ENCODE measurements at places on chromosomes 16 and 17.

- DNase-seq: no peak
Measured at GRCh38 chr17:5019475-5019956, 15.7 kb downstream of the SLC52A1 start.

DNA sequence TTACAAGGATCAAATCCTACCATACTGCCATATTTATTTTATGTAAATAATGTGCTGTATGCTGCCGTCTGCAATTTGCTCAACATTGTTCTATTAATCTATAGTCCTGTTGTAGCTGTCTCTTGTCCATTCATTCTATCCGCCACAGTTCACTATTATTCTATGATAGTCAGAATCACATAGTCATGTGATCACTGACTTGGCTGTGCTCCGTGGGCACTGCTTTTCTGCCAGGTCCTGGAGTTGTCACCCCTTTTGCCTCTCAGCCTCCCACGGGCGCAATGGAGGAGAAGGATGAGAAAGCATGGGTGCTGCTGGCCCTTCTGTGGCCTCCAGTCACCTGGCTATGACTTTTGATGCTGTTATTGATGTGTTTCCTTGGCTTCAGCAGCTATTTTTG is 37.3 kb upstream of the ANKFY1 start:
- no peak for DNase-seq

DNA sequence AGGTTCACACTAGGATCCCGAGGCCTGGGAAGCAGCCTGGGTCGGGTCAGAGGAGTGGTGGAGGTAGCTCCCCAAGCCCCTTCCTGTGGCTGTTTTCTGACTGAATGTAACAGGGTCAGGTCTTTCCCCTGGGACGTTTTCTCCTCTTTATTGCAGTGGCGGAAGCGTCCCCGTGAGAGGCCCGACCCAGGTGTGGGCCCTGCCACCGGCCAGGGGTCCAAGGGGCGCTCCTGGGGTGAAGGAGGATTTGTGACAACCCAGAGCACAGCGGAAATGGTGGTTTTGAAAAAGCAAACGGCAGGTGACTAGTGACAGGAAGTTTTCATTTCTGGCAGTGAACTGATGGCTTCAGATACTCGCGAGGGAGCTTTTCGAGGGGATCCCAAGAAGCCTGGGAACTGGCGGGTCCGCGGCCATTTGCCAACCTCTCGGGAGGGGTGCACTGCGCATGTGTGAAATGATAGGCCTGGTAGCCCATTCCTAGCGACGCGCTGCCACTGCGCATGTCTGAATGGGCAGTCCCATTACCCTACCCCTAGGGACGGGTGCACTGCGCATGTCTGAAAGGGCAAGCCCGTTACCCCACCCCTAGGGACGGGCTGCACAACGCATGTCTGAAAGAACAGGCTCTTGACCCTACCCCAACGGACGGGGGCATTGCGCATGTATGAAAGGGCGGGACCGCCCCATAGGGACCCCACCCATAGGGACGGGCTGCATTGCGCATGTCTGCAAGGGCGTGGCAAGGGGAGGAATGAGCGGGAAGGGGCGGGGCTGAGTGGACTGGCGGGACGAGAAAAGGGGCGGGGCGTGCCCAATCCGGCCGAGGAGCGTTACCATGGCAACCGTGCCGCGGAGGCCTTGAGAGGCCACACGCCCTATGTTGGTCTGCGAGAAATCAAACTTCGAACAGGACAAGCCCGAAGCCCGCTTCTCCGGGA is 1747.9 kb downstream of the TP53TG3F start:
- peak; percentile 11 for DNase-seq

DNA sequence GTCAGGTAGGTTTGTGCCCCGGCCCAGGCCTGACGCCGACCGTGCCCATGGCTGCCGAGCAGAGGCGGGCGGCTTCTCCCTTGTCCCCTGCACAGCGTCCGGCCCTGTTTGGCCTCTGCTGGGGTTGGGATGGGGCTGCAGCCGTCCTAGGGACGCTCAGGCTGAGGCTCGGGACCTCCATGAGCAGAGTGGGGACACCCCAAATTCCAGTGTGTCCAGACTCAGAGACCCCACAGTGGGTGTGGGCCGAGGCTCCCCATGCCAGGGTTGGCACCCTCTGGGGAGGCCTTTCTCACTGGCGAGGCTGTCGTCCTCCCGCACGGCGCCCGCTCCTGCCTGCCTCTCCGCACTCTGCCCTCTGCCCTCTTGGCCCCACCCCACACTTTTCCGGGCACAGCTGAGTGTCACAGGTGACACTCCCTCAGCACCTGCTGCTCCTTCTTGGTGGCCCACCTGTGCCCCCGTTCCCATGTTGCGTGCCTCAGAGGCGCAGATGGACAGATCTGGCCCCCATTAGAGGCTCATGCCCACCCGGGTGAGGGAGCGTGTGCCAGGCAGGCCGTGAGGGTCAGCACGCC is 16.1 kb downstream of the TRAF7 start:
- DNase-seq: no peak

DNA sequence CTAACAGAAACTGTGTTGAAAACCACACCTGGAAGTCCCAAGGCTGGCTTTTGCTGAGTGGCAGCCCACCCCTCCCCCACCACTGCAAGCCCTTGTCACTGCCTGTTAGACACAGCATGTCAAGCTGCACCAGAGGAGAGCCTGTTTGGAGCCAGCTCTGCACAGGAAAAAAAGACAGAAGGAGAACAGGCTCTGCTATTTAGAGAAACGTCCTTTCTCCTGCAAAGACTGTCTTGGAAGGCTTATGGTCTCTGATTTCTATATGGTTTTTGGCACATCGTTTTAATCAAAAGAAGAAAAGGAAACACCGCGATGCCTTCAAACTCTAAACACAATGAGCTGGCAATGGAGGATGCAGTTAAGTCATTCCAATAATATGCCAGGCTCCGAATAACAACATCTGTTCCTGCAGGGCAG is 275.5 kb downstream of the MAP2K4 start:
- DNase-seq: peak; percentile 29

DNA sequence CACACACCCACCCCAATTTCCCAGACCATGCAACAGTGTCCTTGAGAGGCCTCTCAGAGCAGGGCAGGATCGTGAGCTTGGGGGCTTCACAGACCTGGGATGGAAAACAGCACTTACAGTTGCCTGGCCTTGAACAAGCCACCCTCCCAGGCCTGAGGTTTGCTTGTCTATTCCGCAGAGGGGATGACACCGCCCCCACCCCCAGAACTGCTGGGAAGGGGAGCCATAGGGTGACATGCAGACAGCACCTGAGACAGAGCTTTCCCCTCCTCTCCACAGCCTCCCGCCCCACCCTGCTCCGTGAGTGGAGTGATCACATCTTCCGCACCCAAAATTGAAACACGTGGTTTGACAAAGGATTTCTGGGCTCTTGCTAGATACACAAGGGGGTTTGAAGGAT is 131.5 kb upstream of the TNRC6C start:
- DNase-seq: no peak

- DNase-seq: peak; percentile 71
Measured at GRCh38 chr17:38559051-38559879, 46.5 kb downstream of the SRCIN1 start.

DNA sequence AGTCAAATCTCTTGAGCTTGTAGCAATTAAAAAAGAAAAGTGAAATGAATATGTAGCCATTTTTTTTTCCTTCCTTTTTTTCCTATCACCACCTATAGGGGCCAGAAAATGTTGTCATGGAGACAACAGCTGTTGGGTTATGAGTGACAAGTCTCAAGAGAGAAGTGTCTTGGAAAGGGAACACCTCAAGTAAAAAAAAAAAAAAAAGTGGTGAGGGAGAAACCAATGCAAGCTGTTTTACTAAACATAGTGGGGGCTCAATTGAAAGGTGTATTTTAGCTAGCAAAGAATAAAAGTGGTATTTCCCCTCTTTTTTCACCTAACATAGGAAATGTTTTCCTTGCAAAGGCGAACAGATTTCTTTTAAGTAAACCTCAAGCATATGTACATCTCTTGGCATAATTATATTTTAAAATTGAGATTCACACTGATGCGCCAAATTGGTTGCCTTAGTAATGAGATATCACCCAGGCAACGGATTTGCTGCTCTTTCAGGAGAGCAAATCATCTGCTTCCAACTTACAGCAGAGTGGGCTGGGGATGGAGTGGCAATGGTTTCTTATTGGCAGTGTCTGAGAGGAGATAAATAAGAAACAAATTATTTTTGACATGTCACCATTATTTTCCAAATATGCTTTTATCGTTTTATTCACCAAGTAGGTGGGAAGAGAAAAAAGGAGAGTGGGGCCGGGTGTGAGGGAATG is 183.6 kb downstream of the MYO1D start:
- no peak for DNase-seq

DNA sequence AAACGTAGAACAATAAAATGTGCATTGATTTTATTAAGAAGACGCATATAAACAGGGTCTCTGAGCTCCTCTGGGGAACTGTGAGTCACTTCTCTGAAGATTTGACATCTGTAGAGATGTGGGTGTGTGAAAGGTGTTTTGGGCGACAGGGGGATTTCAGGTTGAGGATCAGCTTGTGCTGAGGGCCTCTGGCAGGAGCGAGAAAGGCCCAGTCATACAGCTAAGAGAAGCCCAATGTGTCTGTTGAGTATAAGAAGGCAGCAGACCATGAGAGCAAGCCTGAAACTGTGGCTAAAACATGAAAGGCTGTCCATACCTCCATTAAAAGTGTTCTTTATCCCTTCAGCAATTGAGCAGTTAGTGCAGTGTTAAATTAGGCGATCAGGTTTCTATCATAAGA is 406.5 kb upstream of the MON1B start:
- no peak for DNase-seq

GRCh38 chr16:85229869-85230462 is 117.7 kb upstream of the CIBAR2 start:
- DNase-seq: no peak

GRCh38 chr17:13869331-13869940 is 199.9 kb upstream of the COX10 start:
- DNase-seq: no peak

GRCh38 chr17:50668838-50669581 is 34.3 kb downstream of the ABCC3 start:
- DNase-seq: no peak

- DNase-seq: no peak
Measured at GRCh38 chr16:58125781-58126335, 3.3 kb downstream of the CFAP20 start.

GRCh38 chr17:69551212-69552010 is 136.9 kb downstream of the MAP2K6 start:
- no peak for DNase-seq

DNA sequence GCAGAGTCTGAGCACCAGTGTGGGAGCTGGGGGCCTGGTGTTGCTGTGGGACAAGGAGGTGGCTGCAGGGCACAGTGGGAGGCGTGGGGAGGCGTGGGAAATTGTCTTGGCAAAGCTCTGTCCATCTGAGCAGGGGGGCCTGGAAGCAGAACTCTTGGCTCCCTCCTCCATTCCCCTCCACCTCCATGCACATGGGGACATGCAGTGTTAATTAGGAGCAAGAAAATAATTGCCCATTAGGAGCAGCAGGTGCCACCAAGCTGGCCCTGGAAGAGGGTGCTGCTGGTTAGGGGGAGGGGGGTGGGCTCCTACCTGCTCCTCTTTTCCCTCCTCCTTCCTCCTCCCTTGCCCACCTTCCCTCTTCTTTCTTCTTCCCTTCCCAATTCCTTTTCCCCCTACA is 4.5 kb downstream of the TTYH2 start:
- DNase-seq: no peak

- no peak for DNase-seq
Measured at GRCh38 chr16:51971184-51971583, 575.8 kb downstream of the TOX3 start.

- no peak for DNase-seq
Measured at GRCh38 chr16:54576785-54577184, 290.2 kb upstream of the IRX3 start.

GRCh38 chr16:79713609-79714309 is 113.2 kb upstream of the MAF start:
- no peak for DNase-seq

DNA sequence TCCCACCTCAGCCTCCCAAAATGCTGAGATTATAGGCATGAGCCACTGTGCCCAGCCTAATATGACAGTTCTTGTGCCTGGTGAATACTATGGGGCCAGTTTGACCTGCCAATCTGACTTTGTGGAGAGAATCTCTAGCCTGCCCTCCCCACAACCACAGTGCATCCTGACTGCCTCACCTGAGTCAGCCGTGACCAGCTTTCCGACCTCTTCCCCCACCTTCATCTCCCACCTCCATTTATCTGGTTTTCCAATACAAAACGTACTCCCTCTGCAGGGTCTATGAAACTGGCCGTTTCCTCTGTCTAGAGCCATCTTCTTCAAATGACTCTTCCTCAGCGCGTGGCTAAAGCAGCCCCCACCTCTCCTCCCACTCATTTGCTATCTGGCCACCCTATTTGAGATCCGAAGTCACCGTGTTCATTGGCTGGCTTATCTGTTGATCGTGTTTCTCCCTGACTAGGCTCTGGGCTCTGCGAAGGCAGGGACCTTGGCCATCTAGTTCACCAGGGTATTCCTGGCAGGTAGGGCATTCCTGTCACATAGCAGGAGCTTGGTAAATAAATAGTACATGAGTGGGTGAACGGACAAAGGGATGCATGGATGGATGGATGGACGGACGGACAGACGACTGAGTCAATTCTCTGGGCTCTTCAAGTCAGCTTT is 22.3 kb upstream of the PLLP start:
- DNase-seq: no peak

DNA sequence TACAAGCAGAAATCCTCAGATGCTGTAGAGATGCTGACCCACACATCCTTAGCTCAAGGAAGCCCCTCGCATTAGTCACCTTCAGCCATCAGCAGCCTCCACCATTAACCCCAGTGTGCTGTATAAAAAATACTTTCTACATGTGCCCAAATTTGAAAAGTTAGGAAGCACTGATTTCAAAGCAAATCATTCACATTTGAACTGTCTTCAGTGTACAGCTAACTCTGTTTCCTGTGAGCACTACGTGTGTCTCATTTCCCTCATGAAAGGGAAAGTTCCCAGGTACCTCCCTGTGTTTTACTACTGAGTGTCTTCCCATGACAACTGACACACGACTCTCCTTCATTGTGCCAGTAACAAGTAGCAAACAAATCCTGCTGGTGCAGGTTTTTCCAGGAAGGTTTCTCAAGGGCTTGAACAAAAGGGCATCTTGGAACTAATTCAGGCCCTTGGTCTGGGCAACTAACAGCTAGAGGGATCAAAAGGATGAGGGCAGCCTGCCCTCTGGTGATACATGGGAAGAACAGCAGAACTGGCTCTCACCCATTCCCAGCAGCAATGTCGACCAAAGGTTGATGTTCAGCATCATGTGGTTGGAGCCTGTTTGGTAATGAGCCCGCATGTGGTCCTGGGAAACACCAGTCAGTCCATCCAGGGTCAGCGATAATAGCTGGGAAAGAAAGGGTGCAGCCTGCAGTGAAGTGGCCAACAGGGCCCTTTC is 4.0 kb downstream of the SLC35B1 start:
- DNase-seq: no peak

GRCh38 chr16:69481901-69482341 is 57.5 kb downstream of the CYB5B start:
- peak; percentile 91 for DNase-seq

DNA sequence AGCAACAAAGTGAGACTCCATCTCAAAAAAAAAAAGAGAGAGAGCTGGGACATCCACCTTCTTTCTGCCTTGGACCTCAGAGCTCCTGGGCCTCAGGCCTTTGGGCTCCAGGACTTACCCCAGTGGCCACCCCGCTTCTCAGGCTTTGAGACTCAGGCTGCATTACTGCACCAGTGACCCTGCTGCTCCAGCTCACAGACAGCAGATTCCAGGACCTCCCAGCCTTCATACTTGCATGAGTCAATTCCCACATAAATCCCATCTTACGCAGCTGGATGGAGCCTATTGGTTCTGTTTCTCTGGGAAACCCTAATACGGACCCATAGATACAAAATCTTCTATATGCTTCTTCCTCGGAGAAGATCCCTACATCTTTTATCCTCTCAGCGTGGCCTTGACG is 2.1 kb upstream of the CEP295NL start:
- no peak for DNase-seq

All from heart right ventricle (tissue), 16 donors.